ENCODE measurements at places on chromosomes 4 and X.
A peak's percentile ranks its signal among the peaks of the same experiment; 100 is the strongest.

GRCh38 chr4:61180405-61180804, 19.7 kb upstream of the ADGRL3 start:
- DNase-seq: no peak

DNA sequence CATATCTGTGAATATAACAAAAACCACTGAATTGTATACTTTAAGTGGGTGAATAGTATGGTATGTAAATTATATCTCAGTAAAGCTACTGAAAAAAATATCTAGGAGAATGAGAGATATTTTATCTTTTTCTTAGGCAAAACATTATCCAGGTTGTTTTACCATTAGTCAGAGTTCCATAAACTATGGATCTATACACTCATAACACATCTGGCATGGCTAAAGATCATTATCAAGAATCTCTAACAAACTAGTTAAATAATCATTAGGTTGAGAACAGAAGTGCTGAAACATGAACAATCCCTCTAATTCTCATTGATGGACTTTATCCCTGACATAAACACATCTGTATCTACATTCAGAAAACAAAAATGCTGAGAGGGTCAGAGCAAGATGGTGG, 15.6 kb downstream of the MED14 start:
- no peak for DNase-seq

GRCh38 chr4:752196-752861, 46.7 kb downstream of the PCGF3 start:
- no peak for DNase-seq

DNA sequence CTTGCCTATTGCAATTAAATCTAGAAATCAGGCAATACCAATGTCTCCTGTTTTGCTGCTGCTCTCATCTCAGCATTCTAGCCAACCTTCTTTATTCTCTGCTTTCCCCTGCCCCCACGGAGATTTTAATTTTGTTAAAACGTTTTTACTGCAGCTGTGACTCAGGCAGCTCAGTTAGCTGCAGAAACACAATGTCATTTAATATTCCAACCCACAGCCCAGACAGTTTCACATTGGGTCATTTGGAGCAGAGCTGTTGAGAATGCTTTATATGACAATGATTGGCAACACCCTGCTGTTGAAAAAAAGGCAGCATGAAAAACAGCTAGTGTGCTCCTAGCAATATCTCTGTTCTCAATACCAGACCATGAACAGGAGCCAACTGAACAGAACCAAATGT, 12.6 kb upstream of the SLC10A4 start:
- DNase-seq: no peak

DNA sequence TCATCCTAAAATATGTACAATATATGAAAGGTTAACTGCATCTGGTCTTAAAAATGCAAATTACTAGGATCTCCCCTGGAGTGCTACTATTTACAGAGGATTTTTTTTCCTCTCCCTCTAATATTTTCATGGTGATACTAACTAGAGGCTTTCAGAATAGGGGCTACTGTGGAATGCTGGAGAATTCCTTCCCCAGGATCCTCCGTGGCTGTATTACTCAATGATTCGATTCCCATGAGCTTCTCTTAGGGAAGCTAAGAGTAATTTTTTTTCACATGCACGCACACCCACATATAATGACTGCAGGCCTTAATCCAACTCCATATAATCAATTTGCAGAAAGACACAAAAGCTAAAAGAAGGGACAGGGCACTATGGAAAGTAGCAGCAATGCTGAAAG, 184.7 kb downstream of the ARHGAP6 start:
- DNase-seq: no peak

GRCh38 chr4:147910315-147910714, 178.4 kb downstream of the ARHGAP10 start:
- no peak for DNase-seq

GRCh38 chr4:75696071-75696470, 22.9 kb upstream of the G3BP2 start:
- no peak for DNase-seq

DNA sequence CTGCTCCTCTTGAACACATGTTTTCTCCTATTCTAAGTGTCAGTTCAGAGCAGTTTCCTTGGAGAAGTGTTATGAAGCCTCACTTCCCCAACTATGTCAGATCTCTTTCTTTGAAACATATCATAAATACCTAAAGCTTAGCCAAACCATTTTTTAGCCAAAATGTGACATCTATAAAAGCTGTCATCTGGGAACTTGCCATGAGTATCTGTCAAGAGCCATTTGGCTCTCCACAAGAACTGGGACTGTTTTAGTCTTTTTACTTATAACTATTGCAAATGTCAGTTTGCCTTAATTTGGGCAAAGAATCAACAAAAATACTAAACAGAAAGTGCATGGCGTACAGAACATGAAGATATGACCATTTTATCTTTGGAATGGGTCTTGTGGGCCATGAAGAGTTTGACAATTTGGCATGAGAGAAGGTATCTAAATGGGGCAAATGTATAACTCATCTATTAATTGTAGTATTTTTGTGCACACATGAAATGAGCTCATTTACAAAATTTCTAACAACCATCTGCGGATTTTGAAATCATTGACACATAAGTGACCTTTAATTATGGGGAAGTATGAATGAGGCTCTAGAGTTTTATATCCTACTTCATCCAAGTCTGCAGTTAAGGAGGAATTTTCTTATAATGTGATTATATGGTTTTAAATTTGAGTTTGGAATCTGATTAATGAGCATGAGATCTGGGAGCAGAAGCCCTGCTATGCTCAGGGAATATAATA, 129.1 kb upstream of the PACRGL start:
- DNase-seq: no peak

- no peak for DNase-seq
Observed at GRCh38 chr4:169440446-169440845, 169.7 kb upstream of the SH3RF1 start.

GRCh38 chr4:71866212-71866885, 82.5 kb upstream of the GC start:
- DNase-seq: no peak

DNA sequence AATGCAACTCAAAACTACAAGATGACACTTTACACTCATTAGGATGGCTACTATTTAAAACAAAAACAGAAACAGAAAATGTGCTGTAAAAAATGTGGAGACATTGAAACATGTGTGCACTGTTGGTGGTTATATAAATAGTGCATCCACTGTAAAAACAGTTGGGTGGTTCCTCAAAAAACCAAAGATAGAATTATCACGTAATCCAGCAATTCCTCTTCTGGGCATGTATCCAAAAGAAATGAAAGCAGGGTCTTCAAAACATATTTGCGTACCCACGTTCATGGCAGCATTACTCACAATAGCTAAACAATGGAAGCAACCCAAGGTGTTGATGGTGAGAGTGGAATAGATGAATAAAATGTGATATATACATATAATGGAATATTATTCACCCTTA, 967.2 kb downstream of the TRAM1L1 start:
- DNase-seq: no peak

GRCh38 chr4:184850431-184851199, 24.8 kb upstream of the ACSL1 start:
- no peak for DNase-seq

GRCh38 chrX:7985568-7985967, 58.4 kb upstream of the PNPLA4 start:
- DNase-seq: no peak

DNA sequence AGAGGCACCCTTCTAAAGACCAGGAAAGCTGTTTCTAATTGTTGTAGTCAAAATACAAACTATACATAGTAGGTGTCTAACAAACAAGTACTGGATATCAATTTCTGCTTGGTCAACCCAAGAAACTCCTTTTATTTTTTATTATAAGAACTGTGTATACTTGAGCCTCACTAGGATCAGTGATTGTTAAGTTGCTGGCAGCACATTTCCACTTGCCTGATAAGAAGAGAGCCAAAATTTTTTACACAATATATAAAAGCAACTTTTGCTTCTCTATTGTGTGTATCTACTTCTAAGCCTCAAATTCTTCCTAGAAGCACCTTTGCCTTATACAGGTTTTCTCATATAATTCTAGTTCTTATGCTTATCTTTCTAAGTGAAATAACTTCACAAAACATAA, 703.0 kb upstream of the EPHA5 start:
- DNase-seq: no peak

GRCh38 chrX:81367291-81367690, 165.4 kb downstream of the SH3BGRL start:
- DNase-seq: no peak

- no peak for DNase-seq
Observed at GRCh38 chr4:16085822-16086221, 2.0 kb upstream of the PROM1 start.

DNA sequence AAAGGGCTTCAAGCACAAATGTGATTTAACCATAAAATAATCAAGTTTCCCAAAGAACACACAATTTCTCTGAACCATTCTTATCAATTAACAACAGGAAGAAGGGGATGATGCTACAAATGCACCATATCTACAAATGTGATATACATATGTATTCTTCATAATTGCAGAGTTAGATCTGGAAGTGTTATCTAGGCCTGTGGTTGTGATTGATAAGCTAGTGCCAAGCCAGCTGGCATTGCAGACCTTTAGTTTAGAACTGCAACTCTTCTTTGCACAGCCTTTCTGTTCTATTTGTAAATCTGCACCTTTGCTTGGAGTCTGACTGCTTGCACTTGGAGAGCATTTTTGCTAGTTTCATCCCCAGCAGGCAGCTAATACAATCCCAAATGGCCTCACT, 145.5 kb upstream of the NPY2R start:
- no peak for DNase-seq

- peak; percentile 6 for DNase-seq
Observed at GRCh38 chr4:184805462-184806228, 20.1 kb downstream of the ACSL1 start.

DNA sequence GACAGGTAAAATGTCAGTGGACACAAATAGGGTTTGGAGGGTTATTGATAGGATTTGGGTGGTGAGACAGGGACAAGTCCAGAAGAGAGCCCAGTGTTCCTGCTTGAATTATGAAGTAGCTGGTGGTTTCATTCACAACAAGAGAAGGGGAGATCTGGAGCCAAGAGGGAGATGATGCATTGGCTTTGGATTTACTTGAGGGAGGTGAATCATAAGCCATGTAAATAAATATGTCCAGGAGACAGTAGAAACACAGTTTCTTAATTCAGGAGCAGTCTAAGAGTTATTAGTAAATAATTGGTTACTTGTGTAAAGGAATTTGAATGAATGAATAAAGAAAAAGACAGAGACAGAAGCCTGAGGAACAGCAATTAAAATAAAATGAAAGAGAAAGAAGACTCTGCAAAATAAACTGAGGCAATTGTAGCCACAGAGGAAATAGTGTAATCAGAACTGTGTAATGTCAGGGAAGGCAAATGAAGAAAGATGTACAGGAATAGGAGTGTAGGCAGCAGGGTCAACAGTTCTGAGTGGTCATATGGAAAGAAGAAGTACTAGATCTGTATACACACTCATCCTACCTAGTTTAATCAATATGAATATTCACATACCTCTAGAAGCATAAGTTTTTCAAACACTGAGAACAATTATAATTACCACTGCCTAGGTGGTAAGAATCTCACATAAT, 50.2 kb upstream of the CXCL8 start:
- DNase-seq: no peak

- no peak for DNase-seq
Observed at GRCh38 chr4:1471443-1472147, 65.4 kb upstream of the NKX1-1 start.

Measured in cerebellar nuclear complex (tissue), 1 donor.